Brain pericyte (primary cell): ENCODE measurements at places on chromosomes 2 and 18.

DNA sequence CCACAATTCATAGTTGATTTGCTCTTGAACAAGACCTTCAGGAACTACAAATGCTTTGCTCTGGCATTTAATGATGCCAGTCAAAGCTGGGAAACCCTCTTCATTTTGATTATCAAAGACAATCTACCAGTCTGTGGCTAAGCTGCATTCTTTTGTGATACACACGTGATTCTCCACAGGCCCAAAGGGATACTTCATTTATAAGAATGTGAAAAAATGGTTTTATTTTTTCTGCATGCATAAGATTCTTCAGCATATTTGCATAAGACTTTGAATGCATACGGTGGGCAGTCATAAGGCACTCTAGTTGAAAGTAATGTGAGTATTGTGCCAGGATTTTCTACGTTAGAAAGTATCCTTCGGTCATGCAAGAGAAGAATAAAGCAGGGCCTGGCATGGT lies 33.0 kb upstream of the ARL5A start:
- no peak for DNase-seq

- no peak for DNase-seq
Observed at GRCh38 chr2:66030553-66030952, 404.4 kb upstream of the MEIS1 start.

GRCh38 chr2:240121675-240122074 lies 14.4 kb downstream of the COPS9 start:
- DNase-seq: no peak

DNA sequence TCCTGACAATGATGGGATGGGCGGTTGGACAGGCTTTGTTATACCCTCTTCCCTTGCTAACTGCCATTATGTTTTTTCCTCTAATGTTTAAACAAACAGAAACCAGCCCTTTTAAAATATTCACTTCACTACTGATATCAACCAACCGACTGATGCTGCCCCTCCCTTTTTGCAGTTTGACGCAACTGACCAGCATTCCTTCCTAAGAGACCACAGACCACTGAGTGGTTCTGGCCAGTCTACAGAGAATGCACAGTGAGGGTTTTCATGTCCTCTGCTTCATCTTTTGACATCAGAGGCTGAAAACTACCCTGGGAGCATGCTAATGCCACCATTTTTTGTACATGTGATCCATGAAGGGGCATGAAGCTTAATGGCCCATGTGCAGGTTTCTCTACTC lies 85.3 kb downstream of the CYP26B1 start:
- no peak for DNase-seq

GRCh38 chr18:34972765-34973414 lies 68.3 kb upstream of the MAPRE2 start:
- DNase-seq: no peak

GRCh38 chr2:233059797-233060500 lies at the start of gene INPP5D:
Gene INPP5D, plus strand, starts transcription at chr2:233060342. Its CDS starts 137 bp downstream, at chr2:233060479.
- no peak for DNase-seq

DNA sequence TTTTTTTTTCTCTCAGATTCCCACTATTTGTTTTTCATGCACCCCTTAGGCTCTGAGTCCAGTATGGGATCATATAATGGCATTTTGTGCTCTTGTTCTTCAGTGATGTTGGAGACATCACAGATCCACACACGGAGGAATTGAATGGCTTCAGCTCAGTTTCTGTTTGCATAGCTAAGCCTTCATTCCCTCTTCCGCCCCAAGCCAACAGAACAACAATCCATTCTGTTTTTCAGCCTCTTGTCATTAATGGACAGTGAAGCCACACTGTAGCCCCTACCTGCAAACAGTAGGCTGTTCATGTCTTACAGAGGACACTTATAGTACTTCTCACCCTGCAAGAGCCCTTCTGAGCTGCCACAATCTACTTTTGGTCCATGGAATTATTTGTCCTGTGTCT lies 64.0 kb upstream of the ZSWIM2 start:
- no peak for DNase-seq

- no peak for DNase-seq
Observed at GRCh38 chr2:125745514-125745913, 910.4 kb upstream of the GYPC start.

GRCh38 chr2:70160545-70160944 lies 30.3 kb downstream of the C2orf42 start:
- no peak for DNase-seq

DNA sequence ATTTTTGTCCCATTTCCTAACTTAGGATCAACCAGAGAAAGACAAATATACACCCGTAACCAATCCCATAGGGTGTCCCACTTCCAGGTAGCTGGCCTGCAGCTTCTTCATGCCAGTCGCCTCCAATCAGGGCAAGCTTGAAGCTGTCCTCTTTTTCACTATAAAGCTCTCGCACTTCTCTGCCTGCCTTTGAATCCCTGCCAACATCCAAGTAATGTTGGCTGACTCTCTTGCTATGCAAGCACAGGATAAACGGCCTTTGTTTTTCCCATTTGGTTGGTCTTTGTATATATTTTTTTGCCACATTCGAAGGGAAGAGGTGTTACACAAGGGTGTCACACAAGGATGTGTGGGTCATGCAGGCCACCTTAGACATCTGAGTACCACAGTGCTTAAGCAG lies 388.8 kb downstream of the CBLN2 start:
- no peak for DNase-seq

GRCh38 chr18:78798402-78799175 lies 181.0 kb upstream of the SALL3 start:
- DNase-seq: no peak

- DNase-seq: no peak
Observed at GRCh38 chr2:187362151-187362550, 85.9 kb downstream of the CALCRL start.

GRCh38 chr2:96260387-96261260 lies 5.2 kb downstream of the TMEM127 start:
- DNase-seq: peak; percentile 54

DNA sequence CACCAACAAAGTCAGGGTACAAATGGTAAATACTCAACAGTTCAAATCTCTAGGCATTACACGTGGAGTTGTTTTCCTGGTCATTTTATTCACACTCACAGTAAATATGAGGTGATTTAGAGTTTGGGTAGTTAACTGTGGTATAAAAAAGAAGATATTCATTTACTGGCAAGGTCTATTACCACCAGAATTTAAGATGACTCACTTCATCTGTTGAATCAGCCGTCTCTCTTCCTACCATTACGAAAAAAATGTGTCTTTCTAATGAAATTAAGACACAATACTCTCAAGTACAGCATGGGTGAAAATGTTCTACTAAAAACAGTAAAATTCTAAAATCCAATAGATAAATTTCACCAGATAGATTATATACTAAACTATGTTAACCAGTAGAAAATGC lies 21.0 kb upstream of the GPR75 start:
- no peak for DNase-seq

DNA sequence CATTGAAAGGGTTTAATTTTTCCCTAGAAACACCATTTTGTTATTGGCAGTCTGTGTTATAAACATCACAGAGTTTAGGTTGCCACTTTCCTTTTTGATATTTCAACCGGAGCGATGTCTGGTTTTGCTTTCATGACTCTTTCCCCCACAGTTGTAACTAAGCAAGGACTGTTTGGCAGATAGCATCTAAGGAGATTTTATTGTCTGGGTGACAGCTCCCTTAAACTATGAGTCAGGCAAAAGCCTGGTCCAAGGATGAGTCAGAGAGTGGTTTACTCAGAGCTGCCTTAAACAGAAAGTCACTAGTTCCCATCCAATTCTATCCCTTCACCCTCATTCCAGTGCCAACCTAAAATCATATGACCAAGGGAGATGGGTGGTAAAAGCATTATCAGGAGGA lies 341.6 kb upstream of the VWC2L start:
- DNase-seq: peak; percentile 4

GRCh38 chr2:9214873-9215272 lies 8.3 kb downstream of the ASAP2 start:
- no peak for DNase-seq

GRCh38 chr18:41955688-41956087 lies 654 bp downstream of the PIK3C3 start:
- DNase-seq: no peak

- DNase-seq: no peak
Observed at GRCh38 chr2:194319222-194319992, 1337.6 kb upstream of the SLC39A10 start.

GRCh38 chr2:167862782-167863181 lies 384.6 kb downstream of the STK39 start:
- DNase-seq: no peak

GRCh38 chr2:165648801-165649200 lies 145.2 kb downstream of the GALNT3 start:
- DNase-seq: no peak

DNA sequence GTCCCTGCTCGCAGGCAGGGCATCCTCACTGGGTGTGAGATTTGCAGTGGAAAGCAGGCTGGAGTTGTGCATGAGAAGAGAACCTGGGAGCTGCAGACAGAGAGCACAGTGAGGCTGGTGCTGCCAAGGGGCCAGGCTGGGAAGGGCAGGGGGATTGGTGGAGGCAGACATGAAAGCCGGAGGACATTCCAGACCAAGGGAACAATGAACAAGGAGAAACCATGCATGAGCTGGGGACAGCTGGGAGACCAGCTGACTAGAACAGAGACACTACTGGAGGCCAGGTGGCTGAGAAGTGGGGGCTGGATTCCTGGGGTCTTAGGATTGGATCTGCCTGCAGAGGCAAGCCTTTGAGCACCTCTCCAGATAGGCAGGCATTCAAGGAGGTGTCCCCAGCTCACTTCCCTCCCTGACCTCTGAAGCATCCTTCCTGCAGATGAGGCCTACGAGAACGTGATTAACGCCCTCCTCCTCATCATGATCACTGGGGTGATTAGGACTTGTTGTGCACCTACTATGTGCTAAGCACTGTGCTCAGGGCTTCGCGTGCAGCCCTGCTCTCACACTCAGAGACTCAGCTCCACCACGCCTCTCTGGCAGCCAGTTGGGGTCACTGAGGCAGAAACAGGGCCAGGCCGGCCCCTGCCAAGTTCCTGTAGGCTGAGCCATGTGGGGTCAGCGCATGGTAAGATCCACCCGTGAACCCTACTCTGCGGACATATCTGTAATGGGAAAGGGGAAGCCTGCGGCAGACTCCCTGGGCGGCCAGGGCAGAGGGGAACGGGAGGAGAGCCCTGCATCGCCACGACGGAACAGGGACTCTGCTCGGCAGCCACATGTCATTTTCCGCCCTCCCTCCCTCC lies 74.8 kb upstream of the SLC66A3 start:
- DNase-seq: no peak

GRCh38 chr2:69745035-69745434 lies 3.1 kb downstream of the ANXA4 start:
- no peak for DNase-seq

- no peak for DNase-seq
Observed at GRCh38 chr2:241892299-241893137, 23.0 kb downstream of the RTP5 start.

- no peak for DNase-seq
Observed at GRCh38 chr2:145736871-145737270, 1217.0 kb upstream of the ZEB2 start.

GRCh38 chr2:207223051-207223450 lies 57.3 kb upstream of the KLF7 start:
- DNase-seq: peak; percentile 48

DNA sequence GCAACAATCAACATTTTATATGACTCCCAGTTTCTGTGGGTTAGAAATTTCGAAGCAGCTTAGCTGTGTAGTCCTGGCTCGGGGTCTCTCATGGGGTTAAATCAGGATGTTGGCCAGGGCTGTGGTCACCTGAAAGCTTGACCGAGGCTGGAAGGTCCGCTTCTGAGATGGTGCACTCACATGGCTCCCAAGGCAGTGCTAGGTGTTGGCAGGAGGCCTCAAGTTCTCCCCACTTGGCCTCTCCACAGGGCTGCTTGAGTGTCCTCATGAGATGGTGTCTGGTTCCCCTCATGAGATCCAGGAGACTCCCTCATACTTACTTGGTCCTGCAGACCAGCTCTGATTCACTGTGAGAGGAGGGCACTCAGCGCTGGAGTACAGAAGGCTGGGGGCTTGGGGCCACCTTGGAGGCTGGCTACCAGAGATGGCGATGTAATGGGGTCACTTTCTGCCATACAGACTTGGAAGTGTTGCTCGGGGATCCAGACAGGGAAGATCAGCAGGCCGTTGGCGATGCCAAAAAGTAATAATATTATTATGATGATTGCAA lies 98.8 kb downstream of the INHBB start:
- DNase-seq: no peak
